Natural killer cell (primary cell): ENCODE measurements at places on chromosomes 5 and 9. TPM values are rescaled to one million over a fixed set of nuclear protein-coding genes. Genes with fewer than 3 reads are reported as not detected.

GRCh38 chr5:43636076-43636475, 33.1 kb downstream of the NNT start:
- H3K27me3 ChIP-seq = no peaks in the 10 kb centered on the region
- no peak for DNase-seq
- H3K4me1 ChIP-seq = no peaks in the 10 kb centered on the region
- no peak overlapping the region for H3K4me3 ChIP-seq
- peaks cover 32% of the 10 kb centered on the region for H3K36me3 ChIP-seq
- H3K27ac ChIP-seq = no peak overlapping the region

DNA sequence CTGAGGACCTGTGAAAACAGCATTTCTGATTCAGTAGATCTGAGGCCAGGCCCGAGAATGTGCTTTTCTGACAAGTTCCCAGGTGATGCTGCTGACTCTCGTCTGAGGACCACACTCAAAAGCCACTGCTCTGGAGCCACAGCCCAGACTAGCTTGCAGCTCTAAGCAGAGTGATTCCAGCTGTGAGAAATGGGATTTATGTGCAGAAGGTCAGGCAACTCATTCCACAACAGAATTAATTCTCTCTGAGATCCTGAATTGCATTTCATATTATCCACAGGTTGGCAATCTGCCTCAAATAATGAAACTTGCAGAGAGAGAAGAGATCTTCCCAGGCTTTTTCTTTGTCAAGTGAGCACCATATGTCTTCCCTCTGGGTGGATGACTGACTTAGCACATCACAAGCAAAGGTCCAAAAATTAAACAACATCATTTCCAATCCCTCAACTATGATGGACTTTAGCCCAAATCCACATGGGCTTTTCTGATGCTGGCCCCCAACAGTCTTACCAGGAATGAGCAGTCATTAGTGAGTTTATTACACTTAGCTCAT, 140.2 kb downstream of the ALDH1A1 start:
- no peak overlapping the region for H3K27ac ChIP-seq
- H3K27me3 ChIP-seq = no peaks in the 10 kb centered on the region
- H3K4me3 ChIP-seq = no peak overlapping the region
- no peaks in the 10 kb centered on the region for H3K36me3 ChIP-seq

DNA sequence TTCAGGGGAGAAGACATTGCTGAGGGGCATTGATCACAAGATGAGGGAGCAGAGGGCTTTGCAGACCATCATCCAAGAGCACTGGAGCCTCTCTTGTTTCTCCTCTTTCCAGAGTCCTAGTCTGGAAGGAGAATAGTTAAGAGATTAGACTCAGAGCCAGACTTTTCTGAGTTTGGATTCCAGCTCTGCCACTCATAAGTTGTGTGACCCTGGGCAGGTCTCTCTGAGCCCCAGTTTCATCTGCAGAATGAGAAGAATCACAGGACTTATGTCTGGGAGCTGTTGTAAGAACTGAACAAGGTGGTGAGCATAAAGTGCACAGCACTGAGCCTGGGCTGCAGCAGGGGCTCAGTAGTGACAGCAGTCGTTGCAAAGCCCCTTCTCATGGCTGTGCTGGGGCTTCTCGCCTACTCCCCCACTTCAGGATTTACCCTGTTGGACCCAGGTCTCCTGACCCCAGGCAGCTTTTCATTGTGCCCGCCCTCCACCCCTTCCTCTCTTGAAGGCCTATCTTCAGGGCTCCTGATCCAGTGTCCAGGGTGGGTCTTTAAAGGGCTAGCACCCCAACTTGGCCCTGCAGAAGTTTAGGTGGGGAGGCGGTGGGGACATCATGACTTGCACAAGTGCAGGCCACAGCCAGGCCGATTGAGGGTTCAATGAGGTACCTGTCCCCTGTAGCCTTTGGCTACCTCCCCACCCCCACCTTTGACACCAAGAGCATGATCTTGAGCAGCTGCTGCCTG, 1.5 kb downstream of the SYNPO start:
- H3K36me3 ChIP-seq = no peaks in the 10 kb centered on the region
- no peaks in the 10 kb centered on the region for H3K4me1 ChIP-seq

Gene ECM2
- total RNA-seq = not detected

Gene IFNK
- not detected for total RNA-seq
